ENCODE measurements at places on chromosomes 1 and 21.

DNA sequence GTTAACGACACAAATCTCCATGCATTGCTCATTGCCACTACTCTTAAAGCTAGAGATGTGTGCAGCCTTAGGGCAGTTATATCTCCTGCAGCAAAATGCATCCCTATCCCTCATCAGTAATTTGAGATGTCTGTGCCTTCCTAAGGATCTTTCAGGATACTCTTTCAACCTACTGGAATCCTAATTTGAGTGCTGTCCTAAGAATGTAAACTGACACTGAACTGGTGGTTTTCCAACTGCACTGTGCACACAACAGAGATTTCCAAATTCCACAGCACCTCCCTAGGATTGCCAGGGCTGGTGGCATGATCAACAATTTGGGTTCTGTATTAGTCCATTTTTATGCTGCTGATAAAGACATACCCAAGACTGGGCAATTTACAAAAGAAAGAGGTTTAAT, 193.9 kb downstream of the LTN1 start:
- DNase-seq: no peak

- DNase-seq: no peak
These were observed 240.6 kb downstream of the PTBP2 start for GRCh38 chr1:96962216-96962615.

GRCh38 chr1:180646547-180646946, 14.7 kb downstream of the XPR1 start:
- no peak for DNase-seq

DNA sequence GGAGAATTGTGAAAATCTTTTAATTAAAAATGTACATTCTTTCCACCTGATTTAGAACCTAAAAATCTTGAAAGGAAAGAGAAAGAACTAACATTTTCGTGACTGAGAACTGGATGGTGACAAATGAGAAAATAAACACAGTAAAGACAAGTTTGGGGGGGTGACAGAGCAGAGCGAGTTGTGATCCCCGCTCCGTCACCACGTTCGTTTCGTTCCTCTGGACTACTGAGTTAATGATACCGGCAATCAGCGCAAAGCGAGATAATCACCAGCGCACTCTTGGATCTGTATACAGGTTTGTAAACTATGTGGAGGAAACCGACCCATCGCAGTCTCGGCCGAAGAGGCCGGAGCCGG, 31.2 kb upstream of the CFAP126 start:
- no peak for DNase-seq

DNA sequence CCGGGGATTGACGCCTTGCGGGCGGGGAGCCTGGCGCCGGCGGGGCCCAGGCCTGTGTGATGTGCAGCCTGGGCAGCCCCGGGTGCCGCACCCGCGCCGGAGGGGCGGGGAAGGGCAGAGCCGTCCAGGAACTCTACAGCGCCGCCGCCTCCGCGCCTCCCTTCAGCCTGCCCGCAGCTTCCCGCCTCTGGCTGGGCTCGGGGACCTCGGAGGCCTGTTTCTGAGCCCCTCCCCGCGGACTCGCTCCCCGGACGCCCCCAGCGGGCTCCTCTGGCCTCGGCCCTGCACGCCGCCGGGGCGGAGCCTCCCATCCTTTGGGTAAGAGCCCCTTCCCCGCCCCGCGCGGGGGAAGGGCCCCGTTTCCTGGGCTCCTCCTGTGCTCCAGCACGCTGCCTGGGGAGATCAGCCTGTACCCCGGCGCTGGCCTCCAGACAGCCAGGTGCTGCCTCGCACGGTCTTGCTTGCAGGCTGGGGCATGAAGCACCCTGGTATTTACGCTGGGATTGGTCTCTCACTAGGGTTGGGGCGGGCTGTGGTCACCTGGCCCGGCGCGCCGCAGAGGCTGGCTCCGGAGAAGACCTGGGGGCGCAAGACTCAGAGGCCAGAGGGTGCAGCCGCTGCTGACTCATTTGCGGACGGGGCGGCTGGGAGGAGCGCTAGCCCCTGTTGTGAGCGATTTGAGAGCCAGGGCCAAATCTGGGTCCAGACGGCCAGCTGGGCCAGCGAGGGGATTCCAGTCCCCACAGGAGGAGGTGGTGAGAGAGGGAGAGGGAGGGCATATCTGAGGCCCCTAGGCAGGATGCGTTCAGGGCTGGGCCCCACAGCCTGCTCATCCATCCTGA, 5.7 kb upstream of the ACOT11 start:
- DNase-seq: peak; percentile 24

DNA sequence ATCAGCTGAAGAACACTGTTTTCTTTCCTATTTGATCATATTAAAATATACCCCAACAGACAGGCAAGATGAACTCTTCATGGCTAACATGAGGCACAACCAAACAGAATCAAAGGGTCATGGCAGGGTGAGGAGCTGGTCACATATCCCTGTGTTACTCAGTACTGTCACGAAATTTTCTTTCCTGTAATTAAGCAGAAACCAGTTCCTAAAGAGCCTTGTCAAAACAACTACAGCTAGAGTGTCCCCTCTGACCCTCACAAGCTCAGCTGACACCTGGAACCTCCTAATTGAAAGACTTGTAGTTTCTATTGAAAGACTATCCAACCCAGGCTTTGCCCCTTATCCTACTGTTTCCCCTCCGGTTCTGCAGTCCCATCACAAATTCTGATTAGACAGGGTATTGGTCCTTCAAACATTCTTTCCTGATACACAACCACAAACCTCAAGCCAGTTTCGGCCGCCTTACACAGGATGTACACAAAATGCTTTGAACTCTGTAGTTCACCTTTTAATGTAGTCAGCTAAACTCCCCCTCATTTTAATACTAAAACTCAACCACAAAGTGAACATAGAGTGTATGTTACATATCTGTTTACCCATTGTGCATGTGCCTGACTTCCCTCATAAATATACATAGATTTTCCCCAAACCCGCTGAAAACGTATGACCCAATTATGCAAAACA, 651.9 kb downstream of the MRPL39 start:
- DNase-seq: no peak

GRCh38 chr1:100328133-100328532, 24.2 kb upstream of the CDC14A start:
- DNase-seq: no peak

DNA sequence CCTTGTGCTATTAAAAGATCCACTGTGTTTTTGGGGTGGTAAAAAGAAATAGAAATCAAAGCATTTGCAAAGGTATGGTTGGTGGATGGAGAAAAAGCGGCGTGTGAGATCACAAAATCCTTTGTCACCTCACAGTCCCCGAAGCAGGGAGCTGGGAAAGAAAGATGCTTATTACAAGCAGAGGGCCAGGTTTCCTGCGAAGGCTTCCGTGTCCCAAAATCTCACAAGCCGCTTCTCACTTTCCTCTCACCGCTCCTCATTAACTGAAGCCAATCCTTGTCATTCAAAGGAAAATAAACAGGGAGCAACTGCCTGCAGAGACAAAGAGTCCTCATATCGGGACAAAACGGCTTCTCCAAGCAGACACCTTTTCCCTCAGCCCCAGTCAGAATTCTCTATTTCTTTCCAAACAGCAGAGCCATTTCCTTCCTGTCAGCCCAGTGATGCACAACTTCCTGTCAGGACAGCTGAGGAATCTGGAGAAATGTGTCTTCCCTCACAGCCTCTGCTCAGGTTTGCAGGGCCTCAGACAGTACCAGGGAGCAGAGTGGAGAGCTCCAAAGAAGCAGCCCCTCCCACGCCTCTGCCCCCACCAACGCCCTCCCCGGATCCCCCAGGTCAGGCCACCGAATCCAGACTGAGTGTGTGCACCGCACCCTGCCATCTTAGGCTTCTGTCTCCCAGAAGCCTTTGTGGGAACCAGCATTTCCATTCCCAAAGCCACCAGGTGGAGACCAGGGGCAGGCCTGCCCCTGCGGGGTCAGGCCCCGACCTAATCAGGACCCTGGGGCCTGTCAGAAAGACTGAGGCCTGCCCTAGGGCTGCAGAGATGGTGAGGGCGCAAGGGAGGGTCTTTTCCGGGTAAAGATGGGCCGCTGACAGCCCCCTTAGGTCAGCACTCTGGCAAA, 29.6 kb downstream of the KCNN3 start:
- DNase-seq: no peak

GRCh38 chr1:205216588-205216987, 5.1 kb upstream of the DSTYK start:
- no peak for DNase-seq

DNA sequence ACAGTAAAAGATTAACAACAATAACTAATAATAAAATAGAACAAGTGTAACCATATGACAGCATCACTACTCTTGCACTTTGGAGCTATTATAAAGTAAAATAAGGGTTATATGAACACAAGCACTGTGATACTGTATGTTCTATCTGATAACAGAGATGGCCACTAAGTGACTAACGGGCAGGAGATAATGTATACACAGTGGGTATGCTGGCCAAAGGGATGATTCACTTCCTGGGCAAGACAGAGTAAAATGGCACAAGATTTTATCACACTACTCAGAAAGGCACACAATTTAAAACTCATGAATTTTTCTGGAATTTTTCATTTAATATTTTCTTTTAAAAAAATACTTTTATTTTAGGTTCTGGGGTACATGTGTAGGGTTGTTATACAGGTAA, 12.3 kb downstream of the SLC9C2 start:
- DNase-seq: no peak

- DNase-seq: no peak
These were observed 37.1 kb upstream of the ANGPTL7 start for GRCh38 chr1:11151826-11152612.

DNA sequence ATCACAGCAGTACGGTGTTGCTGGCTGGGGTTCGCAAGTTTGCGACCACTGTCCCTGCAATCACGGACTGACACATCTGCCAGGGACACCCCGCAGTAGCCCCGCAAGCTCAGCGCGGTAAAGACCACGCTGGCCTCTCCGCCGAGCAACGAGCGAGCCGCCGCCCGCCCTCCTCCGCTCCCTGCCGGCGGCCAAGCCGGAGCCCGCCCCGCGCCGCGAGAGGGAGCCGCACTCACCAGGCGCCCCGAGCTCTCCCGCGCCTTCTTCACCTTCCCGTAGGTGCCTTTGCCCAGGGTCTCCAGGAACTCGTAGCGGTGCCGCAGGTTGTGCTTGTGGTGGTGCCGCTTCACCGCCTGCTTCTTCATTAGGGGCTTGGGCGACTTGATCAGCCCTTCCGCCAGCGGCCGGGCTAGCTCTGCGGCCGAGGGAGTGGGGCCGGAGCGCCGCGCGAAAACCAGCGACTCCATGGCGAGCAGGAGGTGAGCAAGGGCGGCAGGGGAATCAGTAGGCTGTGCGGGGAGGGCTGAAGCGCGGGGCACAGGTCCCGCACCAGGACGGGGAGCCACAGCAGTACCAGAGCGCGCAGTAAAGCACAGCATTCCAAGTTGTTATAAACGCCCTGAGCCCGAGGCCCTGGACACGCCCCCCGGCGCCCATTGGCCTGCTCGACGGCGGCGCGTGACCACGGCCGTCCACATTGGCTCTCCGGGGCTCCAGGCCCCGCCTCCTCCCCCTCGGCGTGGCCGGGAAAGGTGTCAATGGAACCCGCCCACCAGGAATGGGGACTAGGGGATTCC, at the start of gene NUAK2:
TSS of gene NUAK2 (minus strand) at position 584 of the 797 bp plus-strand sequence. CDS start at position 467, 117 bp downstream.
- DNase-seq: peak; percentile 63

- no peak for DNase-seq
These were observed 393.9 kb downstream of the PLPP3 start for GRCh38 chr1:56185493-56185892.

- DNase-seq: no peak
These were observed 82.9 kb downstream of the TMEM53 start for GRCh38 chr1:44591381-44591780.

GRCh38 chr1:209187589-209187988, 395.9 kb upstream of the CAMK1G start:
- no peak for DNase-seq

Measured in effector memory CD8-positive, alpha-beta T cell (primary cell).